ENCODE measurements at places on chromosomes 3 and 15.

DNA sequence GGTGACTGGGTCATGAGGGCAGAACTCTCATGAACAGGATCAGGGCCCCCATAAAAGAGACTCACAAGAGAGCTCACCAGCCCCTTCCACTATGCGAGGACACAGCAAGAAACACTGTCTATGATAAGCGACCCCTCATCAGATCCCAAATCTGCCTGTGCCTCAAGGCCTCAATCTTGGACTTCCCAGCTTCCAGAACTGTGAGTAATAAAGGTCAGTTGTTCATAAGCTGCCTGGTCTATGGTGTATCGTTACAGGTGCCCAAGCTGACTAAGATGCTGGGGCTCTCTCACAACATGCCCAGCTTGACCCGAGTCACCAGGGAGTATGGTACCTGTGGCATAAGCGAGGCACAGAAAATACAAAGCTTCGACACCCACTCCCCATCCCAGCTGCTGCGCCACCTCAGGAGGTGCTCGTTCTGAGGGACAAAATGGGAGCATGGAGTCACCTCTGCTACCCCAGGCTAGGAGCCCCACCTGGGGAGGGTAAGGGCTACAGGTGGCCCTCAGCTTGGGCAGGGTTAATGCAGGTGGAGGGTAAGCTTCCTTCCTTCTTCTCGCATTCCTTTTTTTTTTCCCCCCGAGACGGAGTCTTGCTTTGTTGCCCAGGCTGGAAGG is 234.1 kb downstream of the ADAMTS17 start:
- no peak for DNase-seq

DNA sequence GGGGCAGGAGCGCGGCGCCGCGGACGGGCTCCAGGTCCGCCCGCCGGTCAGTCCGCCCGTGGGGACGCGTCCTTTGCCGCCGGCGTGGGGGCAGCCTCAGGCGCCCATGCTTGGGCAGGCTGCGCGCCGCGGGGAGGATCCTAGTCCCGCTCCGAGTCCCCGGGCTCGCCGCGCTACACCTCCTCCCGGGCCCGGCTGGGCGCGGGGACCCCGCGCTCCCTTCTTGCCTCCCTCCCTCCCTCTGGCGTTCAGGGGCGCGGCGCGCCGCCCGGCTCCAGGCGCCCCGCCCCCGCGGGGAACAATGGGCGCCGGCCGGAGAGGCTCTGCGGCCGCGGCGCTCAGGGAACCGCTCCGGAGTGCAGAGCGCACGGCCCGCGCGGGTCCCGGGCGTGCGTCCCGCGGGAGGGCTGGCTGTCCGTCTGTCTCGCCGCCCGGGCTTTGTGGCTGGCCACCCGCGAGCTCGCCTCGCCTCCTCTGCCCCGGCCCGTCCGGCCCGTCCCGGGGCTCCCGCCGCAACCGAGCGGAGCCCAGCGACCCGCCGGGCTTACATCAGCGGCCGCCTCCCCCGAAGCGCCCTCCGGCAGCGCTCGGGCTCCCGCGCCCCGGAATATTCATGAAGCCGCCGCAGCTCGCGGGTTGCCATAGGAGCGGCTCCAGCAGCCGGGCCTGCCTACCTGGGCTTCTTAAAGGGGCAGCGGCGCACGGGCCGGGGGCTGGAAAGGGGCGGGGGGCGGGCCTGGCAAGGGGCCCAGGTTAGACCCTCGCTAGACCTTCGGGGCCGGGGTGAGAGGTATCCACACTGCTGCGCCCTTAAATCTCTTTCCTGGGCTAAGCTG is at the start of gene HCN4:
Gene HCN4 (minus strand): TSS at position 658 of the 836 bp plus-strand sequence. CDS start 688 bp downstream, outside the sequence.
- no peak for DNase-seq

GRCh38 chr15:84604826-84605553 is 4.2 kb downstream of the ZSCAN2 start:
- DNase-seq: no peak

- DNase-seq: no peak
Observed at GRCh38 chr3:157154563-157155330, 5.2 kb downstream of the CCNL1 start.
